Activated CD4-positive, alpha-beta memory T cell treated with anti-CD3 and anti-CD28 coated beads for 36 hours (primary cell): ENCODE measurements at places on chromosomes 1 and 21. TPM values are rescaled to one million over a fixed set of nuclear protein-coding genes. Genes with fewer than 3 reads are reported as not detected.

DNA sequence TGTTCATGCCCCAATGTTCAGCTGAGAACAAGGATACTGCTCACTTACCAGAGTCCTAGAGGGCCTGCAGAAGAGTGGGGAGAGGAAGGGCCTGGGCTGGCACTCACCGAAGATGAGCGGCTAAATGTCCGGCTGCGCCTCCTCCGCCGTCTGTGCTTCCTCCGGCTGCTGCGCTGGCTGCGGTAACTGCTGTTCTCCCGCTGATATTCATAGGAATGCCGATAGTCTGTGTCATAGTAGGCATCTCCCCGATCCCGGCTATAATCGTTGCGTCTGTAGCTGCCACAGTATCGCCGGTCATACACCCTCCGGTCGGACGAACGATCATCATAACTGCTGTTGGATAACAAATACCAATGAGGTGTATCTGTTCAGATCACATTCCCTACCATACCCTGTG is 3.9 kb downstream of the CLK2 start:
- peaks cover 29% of the 10 kb centered on the region for H3K4me1 ChIP-seq
- no peaks in the 10 kb centered on the region for H3K27me3 ChIP-seq
- H3K27ac ChIP-seq: no peak overlapping the region
- DNase-seq: no peak
- no peak overlapping the region for H3K4me3 ChIP-seq
- H3K36me3 ChIP-seq: peaks cover 64% of the 10 kb centered on the region

PRR9 gene
- total RNA-seq: not detected

KRTAP10-3 gene
- not detected for total RNA-seq

PYCR2 gene
- total RNA-seq: 127 TPM

DNA sequence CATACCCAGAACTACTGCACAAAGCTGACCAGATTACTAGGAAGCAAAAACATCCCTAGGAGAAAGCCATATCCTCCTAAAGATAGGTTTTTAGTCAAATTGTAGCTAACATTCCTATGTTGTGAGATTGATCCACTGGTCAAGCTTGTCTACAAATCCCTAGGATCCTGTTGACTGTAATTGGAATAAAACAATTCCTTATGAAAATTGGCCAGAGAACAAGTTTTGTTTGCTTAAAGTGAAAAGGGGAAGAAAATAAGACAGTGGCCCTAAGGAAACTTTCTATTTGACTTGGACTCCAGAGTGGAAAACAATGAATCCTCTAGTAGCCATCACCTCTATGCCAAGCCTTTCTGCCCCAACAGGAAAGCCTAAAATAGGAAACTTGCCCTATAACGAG is 645.2 kb upstream of the USP24 start:
- DNase-seq: no peak
- no peaks in the 10 kb centered on the region for H3K4me1 ChIP-seq
- H3K27me3 ChIP-seq: no peaks in the 10 kb centered on the region
- no peak overlapping the region for H3K27ac ChIP-seq
- H3K4me3 ChIP-seq: no peak overlapping the region
- H3K36me3 ChIP-seq: no peaks in the 10 kb centered on the region

TNFRSF18 gene
- total RNA-seq: 375 TPM

DNA sequence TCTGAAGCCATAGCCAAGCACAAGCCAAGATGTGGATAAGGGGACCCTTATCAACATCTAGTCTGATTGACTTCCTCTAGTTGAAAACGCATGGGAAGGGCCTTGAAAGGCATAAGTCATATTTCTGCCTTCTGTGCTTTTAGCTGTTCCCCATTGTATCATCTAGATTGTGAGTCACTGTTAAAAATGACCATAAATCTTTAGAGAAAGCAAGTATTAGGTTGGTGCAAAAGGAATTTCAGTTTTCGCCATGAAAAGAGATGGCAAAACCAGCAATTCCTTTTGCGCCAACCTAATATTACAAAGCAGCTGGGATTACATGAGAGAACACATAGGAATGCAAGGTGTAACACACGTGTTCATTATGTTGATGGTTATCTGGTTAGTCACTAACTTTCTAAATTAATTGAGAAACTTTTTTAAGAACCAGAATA is 63.6 kb downstream of the CLIC6 start:
- peaks cover 9% of the 10 kb centered on the region for H3K27me3 ChIP-seq
- H3K4me3 ChIP-seq: no peak overlapping the region
- H3K36me3 ChIP-seq: no peaks in the 10 kb centered on the region
- DNase-seq: no peak

CHRM3 gene
- total RNA-seq: 0.26 TPM

DNA sequence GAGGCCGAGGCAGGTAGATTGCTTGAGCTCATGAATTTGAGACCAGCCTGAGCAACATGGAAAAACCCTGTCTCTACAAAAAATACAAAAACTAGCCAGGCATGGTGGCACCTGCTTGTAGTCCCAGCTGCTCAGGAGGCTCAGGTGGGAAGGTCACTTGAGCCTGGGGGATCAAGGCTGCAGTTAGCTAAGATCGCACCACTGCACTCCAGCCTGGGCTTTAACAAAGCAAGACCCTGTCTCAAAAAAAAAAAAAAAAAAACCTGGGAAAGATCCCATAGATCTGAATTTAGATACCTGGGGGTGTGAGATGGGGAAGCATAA is 32.9 kb downstream of the NIBAN1 start:
- H3K4me1 ChIP-seq: peaks cover 31% of the 10 kb centered on the region
- no peak overlapping the region for H3K27ac ChIP-seq
- DNase-seq: no peak
- H3K27me3 ChIP-seq: no peaks in the 10 kb centered on the region

DNA sequence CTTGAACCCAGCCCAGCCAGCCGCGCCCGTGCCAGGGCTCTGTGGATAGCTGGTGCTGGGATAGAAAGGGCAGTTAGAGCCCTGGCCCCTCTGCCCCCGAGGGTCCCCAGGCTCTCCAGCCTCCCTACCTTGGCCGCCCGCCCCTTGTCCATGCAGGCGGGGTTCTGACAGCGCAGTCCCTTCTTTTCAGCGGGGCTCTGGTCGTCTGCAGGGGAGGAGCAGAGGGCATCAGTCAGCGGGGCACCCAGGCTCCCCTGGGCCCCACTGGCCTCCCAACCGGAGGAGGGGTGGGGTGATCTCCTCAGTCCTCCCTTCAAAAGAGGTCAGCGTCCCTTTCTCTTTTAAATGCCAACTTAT is 4.9 kb upstream of the PLEKHG5 start:
- no peaks in the 10 kb centered on the region for H3K36me3 ChIP-seq
- H3K4me1 ChIP-seq: peaks cover 17% of the 10 kb centered on the region
- H3K4me3 ChIP-seq: no peak overlapping the region

GRCh38 chr1:89151047-89151446 is 24.8 kb downstream of the GBP7 start:
- no peak for DNase-seq
- H3K27ac ChIP-seq: no peak overlapping the region
- peaks cover 3% of the 10 kb centered on the region for H3K4me1 ChIP-seq
- no peak overlapping the region for H3K4me3 ChIP-seq
